ENCODE measurements at places on chromosomes 6 and 20.

DNA sequence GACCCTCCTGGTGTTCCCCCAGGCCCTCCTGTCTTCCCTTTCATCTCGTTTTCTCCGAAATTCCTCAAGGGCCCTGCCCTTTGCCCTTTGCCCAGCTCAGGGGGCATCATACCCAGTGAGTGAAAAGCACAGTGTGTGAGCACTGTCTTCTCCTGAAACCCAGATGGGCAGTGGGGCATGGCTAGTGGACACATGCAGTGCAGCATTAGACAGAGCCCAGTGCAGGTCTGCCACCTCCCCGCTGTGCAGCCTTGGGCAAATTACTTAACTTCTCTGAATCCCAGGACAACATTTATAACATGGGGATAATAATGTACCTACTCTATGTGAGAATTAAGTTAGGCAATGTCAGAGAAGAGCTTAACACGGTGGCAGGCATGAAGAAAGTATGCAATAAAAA is 1.3 kb downstream of the PRND start:
- no peak for DNase-seq

GRCh38 chr6:12200015-12200564 is 90.1 kb upstream of the EDN1 start:
- DNase-seq: peak; percentile 53

- no peak for DNase-seq
Measured at GRCh38 chr6:161523362-161523761, 249.5 kb upstream of the AGPAT4 start.

DNA sequence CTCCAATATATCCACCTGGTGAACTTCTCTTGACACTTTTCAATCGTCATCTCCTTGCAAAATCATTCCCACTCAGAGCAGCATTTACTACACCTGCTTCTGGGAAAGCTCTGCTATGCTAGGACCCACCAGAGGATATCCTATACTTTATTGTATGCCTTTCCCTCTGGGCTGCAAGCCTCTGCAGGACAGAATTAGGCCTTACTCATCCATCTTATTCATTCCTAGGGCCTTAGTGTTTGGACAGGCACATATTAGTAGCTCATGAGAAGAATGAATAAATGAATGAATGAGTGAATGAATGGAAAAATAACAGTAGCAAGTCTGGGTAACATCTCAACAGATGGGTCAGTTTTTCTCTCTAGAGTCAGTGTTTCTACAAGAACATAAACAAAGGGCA is 216.1 kb downstream of the MAFB start:
- DNase-seq: no peak

DNA sequence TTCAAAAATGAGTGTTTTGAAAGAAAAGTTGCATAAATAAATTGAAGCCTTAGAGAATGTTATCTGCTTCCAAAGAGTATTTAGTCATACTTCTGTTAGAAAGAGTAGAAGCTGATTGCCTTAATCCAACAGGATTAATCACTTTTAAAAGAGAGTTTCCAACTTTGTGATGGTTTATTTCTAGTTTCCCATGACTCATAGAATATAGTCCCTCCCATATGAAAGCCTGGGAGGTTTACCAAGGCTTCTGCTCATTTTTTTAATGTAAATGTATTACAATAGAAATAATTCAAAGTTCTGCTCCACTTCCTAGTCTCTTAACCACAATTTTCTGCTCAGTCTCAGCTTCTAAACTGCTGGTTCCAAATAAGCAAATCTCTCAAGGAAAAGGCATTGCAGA is 118.0 kb upstream of the IRAK1BP1 start:
- no peak for DNase-seq

DNA sequence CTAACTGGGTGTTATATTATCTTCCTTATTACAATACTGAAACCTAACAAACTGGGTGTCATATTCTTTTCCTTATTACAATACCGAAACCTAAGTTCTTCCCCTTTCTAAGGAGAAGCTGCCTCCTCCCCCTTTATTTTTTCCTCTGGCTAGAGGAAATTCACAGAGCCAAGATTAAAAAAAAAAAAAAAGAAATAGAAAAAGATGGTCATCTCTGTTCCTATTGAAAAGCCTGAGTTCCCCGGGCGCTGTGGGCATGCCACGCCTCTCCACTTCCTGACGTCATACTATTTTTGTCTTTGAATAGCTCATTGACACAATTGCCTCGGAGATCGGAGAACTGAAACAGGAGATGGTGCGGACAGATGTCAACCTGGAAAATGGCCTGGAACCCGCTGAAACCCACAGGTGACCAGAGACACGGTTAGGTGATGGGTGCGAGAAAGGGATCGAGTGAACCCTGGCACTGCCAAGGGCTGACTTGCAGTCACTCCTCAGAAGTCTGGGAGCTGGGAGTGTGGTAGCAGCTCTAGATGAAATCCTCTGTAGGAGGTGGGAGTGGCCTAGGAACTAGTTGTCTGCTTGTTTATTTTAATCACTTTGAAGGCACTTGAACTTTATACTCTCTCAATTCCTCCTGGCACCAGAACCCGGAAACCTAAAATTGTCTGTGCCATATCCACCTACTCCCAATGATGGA is 82.2 kb upstream of the NAA20 start:
- peak; percentile 43 for DNase-seq

GRCh38 chr6:154613137-154613676 is 102.7 kb upstream of the CNKSR3 start:
- DNase-seq: peak; percentile 28

GRCh38 chr20:62104791-62105345 is 17.4 kb upstream of the LSM14B start:
- no peak for DNase-seq

DNA sequence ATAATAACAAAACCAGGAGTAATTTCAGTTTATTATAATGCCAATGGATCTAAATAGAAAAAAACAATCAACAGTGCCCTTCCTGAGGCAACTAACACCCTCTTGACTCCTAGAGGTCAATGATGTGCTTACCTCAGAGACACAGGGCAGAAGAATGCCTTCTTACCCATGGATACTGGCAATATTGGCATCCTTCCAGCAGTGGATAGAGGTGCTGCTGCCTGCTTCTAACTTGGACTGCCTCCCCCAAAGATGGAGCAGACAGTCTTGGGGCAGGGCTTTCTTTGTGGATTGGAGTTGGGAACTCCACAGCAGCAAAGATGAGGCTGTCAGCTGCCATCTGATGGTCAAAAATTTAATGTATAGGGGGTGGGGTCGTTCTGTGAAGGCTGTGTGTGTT is 78.7 kb downstream of the AK9 start:
- no peak for DNase-seq

- no peak for DNase-seq
Measured at GRCh38 chr6:133001040-133001565, 186.7 kb downstream of the RPS12 start.

DNA sequence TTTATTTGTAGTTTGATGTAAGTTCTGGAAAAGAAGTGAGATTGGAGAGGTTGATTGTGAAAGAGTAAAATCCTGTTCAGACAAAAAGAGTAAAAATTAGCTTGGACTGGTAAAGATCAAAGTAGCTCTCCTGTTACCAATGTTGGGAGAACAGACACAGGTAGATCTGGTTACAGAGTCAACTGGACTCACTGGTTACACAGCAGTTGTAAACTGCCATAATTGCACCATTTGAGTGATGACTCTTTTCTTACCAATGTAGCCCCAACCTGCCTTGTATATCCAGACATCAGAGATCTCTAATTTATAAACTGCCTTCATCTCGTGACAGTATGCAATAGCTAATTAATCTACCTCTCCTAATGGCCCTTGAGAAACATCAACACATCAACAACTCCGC is 165.6 kb upstream of the PRSS16 start:
- DNase-seq: no peak

DNA sequence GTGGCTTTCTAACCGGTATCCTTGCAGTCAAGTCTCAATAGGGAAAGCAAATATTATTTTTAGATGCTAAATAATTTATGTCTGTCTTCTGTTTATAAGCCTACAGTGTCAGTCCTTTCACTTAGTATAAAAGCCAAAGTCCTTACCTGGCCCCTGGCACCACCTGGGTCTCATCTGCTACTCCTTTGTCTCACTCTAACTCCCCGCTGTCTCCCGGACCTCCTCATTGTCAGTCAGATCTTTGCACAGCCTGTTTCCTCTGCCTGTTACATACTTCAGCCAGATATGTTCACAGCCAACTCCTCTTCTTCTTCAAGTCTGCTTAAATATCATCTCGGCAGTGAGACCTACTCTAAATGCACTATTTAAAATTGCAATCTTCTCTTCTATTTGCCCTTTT is 84.2 kb downstream of the THEMIS start:
- no peak for DNase-seq

DNA sequence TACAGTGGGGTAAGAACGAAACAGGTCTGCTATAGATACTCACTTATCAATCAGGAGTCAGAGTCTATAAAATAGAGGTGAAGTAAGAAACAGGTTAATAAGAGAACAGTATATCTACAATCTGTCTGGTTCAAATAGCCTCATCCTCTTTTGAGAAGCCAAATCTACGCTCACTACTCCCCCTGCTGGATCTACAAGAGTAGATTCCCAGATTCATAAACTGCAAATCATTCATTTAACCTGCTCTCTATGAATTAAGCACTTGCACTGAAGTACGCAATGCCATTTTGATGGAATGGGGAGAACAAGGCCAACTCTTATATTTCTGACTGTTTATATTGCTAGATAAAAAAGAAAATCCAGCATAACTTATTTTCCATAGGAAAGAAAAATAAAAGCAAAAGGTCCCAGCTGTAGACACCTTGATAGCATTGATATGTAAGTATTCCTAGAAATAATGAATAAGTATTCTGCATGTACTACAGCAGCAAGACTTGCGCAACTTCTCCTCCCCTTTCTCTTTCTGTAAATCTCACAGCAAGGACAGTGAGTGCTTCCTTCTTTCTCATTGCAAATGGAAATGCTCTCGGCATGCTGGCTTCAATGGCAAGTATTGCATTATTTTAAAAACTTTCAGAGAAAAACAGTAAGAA is 92.3 kb downstream of the RFX6 start:
- DNase-seq: peak; percentile 70

GRCh38 chr6:11025921-11026635 is 18.0 kb downstream of the ELOVL2 start:
- DNase-seq: no peak

- DNase-seq: no peak
Measured at GRCh38 chr6:170117111-170117972, 173.5 kb downstream of the DLL1 start.

- DNase-seq: peak; percentile 44
Measured at GRCh38 chr6:136284909-136285308, 4.7 kb downstream of the BCLAF1 start.

DNA sequence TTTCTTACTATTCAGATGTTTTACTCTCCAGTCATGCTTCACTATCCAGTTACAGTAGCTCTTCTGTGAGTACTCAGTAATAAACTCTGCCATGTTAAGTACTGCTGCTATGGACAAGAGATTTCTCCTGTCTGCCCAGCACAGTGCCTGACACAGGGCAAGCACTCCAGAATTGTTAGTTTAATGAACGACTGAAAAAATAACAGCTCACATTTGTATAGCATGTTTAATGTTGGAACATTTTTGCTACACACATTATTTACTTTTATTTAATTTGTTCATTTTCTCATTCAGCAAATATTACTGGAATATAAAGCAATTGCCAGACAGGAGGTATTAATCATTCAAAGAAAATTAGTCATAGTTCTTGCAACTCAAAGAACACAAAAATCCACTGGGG is 142.6 kb upstream of the HMGN3 start:
- no peak for DNase-seq

- no peak for DNase-seq
Measured at GRCh38 chr6:1386038-1386709, 3.2 kb upstream of the FOXF2 start.
